ENCODE measurements at places on chromosomes 11 and 22.

- peak; percentile 94 for DNase-seq
Observed at GRCh38 chr11:118939953-118940598, 14.3 kb upstream of the BCL9L start.

GRCh38 chr11:8338138-8338537 lies 74.5 kb upstream of the LMO1 start:
- peak; percentile 36 for DNase-seq

DNA sequence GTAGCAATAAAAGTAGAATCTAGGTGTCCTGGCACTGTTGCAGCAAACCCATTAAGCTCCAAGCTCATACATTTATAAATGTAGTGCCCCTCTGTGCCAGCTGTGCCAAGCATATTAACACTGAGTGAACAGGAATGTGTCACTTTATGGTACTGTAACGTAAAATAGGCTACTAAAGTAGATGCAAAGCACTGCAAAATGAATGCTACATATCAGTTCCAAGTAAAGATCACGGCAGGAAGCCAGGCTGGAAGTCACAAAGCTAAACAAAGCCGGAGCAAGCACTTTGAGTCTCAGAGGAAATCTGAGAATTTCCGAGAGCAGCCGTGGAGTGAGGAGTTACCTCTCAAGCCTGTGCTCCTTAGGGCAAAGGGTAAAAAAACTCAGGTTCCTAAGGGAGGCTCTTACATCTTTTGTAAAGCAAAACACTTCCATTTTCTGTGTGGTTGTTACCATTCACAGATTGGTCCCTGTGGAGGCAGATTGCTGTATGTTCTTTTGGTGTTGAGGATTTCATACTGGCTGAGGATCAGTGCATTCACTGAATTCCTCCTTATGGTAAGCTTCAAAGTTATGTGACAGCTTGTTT lies 85.7 kb downstream of the WNT11 start:
- DNase-seq: no peak

DNA sequence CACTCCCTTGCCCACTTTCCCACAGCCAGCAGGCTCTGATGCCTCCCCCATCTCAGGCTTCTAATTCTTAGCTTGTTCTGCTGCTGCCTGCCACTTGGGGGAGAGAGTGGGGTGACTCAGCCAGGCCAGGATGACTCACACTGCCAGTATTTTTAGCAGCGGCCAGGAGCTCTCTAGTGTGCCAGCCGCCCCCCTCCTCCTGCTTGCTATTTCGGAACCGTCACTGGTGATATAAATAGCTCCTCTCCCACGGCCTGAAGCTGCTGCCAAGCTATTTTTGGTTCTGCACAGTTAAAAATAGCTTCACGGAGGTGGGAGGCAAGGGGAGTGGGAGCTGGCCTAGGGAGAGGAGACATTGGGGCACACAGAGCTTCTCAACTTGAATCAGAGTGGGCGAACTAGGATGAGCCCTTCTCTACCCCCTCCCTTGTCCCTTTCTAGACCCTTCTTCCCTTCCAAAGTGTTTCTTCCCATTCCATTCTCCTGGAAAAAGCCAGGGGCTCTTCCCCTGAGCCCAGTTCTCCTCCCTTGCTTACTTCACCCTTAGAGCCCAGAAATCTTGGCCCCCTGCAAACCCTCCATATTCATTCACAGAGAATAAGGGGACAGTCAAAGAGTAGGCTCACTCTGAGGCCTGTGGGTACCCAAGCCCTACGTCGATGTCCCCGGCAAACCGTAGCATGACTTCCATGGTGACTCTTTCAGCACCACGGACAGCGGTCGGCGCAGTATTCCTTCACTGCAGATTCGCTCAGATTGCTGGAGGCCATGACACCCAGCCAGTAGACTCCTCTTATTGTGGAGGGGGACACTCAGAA lies 2.5 kb upstream of the NPAS4 start:
- DNase-seq: peak; percentile 93

DNA sequence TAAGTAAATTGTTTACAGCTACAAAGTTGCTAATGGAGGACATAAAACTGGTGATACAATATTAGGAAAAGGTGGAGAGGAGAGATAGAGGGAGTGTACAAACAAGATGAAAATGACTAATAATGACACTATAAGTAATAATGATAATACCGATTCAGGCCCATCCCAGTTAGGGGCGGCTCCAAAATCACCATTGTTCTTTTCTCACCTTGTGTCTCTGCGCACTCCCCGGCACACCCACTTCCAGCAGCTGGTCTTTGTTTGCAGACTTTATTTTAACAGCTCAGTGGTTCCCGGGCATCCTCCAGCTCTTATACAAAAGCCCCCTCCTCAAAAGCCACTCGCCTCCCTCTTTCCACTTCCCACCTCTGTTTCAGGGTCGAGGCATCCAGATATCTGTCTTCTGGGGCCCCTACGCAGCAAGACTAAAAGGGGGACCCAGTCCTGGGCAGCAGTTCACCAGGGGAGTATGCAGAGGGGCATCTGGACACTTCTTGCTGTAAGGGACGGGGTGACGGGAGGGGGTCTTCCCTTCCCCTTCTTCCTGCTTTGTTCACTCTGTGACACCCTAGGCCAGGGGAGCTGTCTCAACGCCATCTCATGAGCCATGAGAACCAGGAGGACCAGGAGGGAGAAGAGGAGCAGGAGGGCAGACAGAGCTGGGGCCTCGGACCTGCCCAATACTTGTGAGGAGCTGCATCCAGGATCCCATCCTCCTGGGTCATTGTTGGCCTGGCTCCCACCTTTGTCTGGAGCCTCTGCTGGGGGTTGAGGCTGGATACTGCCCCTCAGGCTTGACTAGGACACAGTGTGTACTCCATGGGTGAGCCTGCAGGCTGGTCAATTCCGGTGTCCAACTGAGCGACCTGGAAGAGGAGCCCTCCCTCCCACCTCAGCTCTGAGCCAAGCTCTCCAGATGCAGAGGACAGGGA lies 2.7 kb downstream of the APOL2 start:
- no peak for DNase-seq

- DNase-seq: peak; percentile 61
Observed at GRCh38 chr11:118126082-118126838, 26.4 kb downstream of the SCN4B start.

DNA sequence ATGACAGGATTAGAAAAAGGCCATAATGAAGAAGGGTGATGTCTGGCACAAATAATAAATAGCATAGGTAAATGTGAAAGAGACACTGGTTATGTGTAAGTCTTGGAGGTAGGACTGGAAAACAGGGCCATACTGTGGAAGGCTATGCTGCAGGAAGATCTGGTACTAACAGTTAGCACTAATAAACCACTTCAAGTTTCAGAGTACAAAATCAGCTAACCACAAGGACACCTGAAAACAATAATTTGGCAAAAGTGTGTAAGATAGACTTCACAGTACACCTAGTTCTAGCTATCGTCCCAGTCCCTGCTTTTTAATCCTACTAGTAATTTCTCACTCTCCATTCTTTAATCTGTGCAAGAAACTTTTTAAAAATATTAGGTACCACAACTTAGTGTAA lies 44.3 kb downstream of the CWF19L2 start:
- no peak for DNase-seq

GRCh38 chr11:71442880-71443279 lies 5.3 kb downstream of the DHCR7 start:
- DNase-seq: no peak

- DNase-seq: no peak
Observed at GRCh38 chr22:50674606-50675552, 2.3 kb downstream of the SHANK3 start.

DNA sequence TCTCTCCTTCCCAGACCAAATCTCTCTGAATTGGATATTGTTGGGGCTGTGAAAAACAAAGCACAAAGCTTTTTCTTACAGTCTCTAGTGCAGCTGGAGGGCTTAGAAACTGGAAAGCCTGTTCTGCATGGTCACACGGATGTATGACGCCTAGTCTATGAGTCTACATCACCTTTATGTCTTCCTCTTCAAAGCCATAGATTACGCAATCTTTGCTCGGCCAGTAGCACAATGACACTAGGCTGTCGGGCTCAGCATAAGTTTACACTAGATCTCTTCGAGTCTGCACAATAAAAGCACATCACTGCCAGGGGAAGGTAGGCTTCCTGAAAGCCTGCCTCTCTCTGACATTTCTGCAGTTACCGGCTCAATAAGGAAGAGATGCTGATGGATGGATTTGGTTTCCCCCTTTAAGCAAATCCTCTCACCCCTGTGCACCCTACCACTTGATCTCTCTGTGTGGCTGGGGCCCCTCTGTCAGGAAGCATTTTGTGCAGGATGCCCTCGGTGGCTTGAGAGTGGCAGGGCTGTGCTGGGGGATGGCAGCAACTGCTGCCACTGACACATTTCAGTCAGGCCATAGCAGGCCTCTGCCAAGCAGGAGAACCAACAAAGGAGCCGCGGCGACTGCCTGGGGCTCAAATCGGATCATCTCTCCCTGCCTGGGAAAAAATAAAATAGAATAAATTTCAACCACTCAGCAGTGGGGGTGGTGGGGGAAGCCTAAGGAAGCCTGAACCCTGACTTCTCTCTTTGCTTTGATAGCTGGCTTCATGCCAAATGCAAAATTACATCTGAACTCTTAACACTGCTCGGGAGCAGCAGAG lies 1272.8 kb downstream of the LRRC4C start:
- DNase-seq: peak; percentile 10

DNA sequence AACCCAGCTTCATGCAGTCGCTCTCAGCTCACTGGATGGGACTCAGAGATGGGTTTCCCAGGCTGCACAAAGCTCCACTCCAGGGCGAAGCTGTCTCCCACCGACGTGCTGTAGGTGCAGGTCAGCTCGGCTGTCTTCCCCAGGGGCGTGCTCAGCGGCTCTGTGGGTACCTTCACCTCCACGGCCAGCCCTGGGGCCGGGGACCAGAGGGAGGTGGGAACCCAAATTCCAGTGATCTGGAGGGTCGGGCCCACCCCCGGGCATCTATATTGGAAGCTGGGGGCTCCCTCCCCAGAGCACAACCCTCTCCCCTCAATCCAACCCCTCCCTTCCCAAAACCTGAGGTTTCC lies 689 bp downstream of the VSIG2 start:
- DNase-seq: no peak

GRCh38 chr11:128737704-128738103 lies 43.8 kb downstream of the FLI1 start:
- DNase-seq: peak; percentile 91

GRCh38 chr11:104853276-104853675 lies 45.0 kb downstream of the CASP12 start:
- no peak for DNase-seq

DNA sequence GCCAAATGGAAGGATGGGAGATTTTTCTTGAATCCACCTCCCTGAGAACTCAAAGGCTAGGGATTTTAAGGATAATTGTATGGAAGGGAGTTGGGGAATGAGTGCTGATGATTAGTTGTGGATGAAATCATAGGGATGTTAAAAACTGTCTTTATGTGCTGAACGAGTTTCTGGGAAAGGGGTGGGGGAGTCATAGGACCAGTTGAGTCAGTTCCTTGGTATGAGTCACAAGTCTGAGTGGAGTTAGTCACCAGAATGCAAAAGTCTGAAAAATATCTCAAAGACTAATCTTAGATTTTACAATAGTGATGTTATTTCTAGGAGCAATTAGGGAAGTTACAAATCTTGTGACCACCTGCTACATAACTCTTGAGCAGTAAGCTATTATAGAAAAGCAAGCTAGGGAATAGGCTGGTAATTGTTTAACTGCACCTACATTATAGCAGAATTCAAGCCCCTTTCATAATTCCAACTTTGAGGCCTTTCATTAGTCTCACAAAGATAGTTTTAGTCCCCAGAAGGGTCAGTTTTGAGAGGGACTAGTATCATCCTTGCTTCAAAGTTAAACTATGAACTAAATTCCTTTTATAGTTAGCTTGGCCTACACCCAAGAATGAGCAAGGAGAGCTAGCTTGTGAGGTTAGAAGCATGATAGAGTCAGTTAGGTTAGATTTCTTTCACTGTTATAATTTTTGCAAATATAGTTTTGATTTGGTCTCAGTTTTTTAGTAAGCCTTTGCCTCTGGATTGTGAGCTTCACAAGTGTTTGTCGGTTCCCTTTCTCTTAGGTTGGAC lies 668.0 kb downstream of the ETS1 start:
- DNase-seq: peak; percentile 29

DNA sequence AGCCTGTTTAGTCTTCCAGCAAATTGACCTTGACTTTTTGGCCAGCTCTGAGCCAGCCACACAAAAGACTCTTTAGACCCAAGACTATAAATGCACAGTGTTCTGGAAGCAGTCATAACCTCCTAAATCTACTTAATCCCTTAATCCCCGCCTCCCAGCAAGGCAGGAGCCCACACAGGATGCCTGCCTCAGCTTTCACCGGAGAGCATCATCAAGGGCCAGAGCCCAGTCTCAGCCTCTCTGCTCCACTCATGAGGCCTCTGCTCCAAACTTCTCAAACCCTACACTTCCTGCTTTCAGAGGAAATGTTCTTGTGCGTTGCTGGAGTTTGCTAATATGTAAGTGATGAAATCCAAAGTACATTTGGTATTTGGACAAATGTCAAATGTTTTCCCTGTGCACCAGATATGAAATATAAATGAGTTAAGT lies 57.9 kb upstream of the FSHB start:
- DNase-seq: no peak

DNA sequence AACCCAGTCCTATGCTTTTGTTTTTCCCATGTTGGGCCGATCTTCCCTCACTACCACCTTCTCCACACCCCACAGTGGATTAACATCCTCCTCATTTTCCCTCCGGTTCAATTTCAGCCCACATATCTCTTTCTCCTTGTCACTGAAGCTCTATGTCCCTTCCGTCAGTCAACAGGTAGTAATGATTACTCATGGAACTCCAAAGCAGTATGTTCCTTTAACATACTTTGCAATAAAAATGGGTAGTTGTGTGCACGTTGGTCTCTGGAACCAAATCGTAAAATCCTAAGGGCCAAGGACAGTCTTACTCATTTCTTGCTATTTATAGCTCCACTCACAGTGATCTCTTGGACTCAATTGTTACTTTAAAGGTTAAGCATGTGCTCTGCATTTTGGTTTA lies 20.2 kb downstream of the AMOTL1 start:
- peak; percentile 21 for DNase-seq

DNA sequence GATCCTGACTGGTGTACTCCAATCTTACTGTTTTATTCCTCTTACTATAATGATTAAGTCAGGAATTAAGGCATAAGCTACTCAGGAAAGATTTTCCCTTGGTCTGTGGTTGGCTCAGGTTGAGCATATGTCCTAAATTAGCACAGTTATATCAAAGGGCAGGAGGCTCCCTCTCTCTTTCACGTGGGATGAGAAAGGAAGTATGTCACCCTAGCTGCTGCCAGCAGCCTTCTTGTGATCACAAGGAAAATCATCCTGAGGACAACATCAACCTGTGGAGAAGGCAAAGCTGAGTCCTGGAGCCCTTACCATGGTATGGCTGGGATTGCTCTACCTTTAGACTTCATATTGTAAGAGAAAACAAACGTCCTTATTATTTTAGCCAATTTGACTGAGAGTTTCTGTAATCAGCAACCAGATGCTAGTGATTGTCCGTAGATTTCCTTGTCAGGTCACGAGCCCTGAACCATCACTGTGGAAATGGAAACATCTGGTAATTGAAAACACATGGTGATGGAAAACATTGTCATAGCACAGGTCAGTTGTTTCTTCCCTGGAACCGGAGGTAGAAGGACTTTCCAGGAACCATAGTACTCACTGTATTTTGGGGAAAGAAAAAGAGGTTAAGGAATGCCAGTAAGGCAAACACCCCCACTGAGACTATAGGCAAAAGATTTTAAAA lies 40.6 kb upstream of the DEUP1 start:
- DNase-seq: no peak

GRCh38 chr11:124219126-124219525 lies 21.8 kb upstream of the OR8G1 start:
- no peak for DNase-seq

- DNase-seq: no peak
Observed at GRCh38 chr11:44453871-44454270, 111.6 kb upstream of the CD82 start.

All from NB4 (cell line).